AG04450 (cell line): ENCODE measurements at places on chromosomes 7 and 10. TPM values are rescaled to one million over a fixed set of nuclear protein-coding genes. Genes with fewer than 3 reads are reported as not detected.

- DNase-seq: no peak
Measured at GRCh38 chr7:131606346-131607290, 50.2 kb upstream of the PODXL start.

Gene CFAP70
- 0.16 and 0.24 TPM in 2 replicates for polyA plus RNA-seq

- no peak for DNase-seq
Measured at GRCh38 chr7:140212100-140212881, 35.5 kb upstream of the KDM7A start.

DNA sequence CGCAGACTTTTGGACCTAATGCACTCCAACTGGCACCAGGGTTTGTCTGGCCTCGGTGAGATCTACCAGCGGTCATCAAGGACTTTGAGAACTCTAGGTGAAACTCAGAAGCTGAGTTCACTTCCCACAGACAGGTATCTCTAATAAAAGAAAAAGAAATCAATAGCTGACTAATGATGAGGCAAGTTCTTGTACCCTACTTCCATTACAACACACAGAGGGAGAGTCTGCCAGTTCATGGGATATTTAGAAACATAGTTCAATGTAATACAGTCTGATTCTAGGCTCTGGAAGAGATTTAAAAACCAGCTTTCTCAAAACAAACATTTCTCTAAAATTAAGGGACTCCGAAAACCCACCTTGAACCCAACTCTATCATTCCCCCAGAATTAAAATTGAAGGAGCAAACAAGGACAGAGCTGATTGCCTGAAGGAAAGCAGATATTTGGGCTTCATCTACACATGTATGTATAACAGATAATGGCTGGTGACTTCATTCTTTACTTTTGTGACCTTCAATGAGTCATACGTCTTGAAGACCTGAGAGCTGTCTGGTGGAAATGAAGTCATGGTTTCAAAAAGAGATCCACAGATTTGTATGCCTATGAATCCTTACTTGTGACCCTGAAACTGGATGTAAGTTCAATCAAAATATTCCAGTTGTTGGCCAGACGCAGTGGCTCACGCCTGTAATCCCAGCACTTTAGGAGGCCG, 2.7 kb upstream of the PNLIPRP1 start:
- DNase-seq: no peak

GRCh38 chr10:91137011-91137643, 83.3 kb upstream of the PCGF5 start:
- DNase-seq: no peak

GRCh38 chr7:150564006-150564405, 3.2 kb upstream of the GIMAP4 start:
- DNase-seq: no peak

Gene CARD11
- polyA plus RNA-seq: 1.2 TPM in 2 replicates

Gene ITGB8
- polyA plus RNA-seq: 9.1 and 12.3 TPM in 2 replicates

Gene GPR146
- polyA plus RNA-seq: 0.50 and 0.69 TPM in 2 replicates

- no peak for DNase-seq
Measured at GRCh38 chr10:17425584-17426262, 28.7 kb downstream of the ST8SIA6 start.

DNA sequence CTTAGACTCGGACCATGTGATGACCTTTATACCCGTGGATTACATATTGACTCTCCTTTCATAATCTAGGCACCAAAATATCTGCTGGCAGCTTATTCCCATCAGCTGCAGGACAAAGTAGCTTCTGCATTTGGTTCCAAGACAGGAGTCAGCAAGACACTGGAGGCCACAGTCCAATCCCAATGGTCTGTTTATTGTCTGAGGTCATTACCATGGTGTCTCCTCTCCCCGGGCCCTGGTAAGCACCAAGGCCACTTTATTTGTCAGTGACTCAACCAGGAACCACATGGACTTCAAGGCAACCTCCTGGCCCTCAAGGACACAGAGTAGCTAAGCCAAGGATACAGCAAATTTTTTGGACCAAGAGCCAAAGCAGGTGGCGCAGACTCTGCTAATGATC, 36.1 kb downstream of the KCNMA1 start:
- no peak for DNase-seq
